ENCODE measurements at places on chromosomes 3 and 15. TPM values are rescaled to one million over a fixed set of nuclear protein-coding genes. Genes with fewer than 3 reads are reported as not detected.

MYD88 gene
- total RNA-seq: 10.2 TPM

MYEF2 gene
- 5.0 TPM for total RNA-seq

ZBTB47 gene
- 8.2 TPM for total RNA-seq

GOLGA6B gene
- total RNA-seq: not detected

GOLGA6L4 gene
- total RNA-seq: 1.2 TPM

LMAN1L gene
- total RNA-seq: not detected

ROPN1B gene
- not detected for total RNA-seq

ITPKA gene
- total RNA-seq: 0.92 TPM

CPNE9 gene
- not detected for total RNA-seq

FOXL2NB gene
- total RNA-seq: 0.42 TPM

TUBGCP5 gene
- total RNA-seq: 17.0 TPM

NANOGP8 gene
- not detected for total RNA-seq

SLC30A4 gene
- total RNA-seq: 6.0 TPM

ISLR gene
- not detected for total RNA-seq

BFSP2 gene
- total RNA-seq: not detected

ARGFX gene
- total RNA-seq: not detected

NR2E3 gene
- 0.17 TPM for total RNA-seq

LRRC2 gene
- total RNA-seq: under 0.01 TPM

RLBP1 gene
- 0.17 TPM for total RNA-seq

TRAIP gene
- 1.7 TPM for total RNA-seq

WDR93 gene
- not detected for total RNA-seq

GCNT3 gene
- total RNA-seq: not detected

CD80 gene
- not detected for total RNA-seq

MYZAP gene
- 1.0 TPM for total RNA-seq

MRPL47 gene
- total RNA-seq: 66.8 TPM

AQR gene
- 30.0 TPM for total RNA-seq

SLC27A2 gene
- 19.7 TPM for total RNA-seq

ITIH4 gene
- total RNA-seq: 2.0 TPM

KLHL24 gene
- total RNA-seq: 100 TPM

SLC28A2 gene
- not detected for total RNA-seq

MESP2 gene
- total RNA-seq: 0.31 TPM

FGD5 gene
- not detected for total RNA-seq

CMC1 gene
- total RNA-seq: 5.2 TPM

TMF1 gene
- 35.4 TPM for total RNA-seq

GPR62 gene
- not detected for total RNA-seq

PTX3 gene
- 1.7 TPM for total RNA-seq

ZNF619 gene
- total RNA-seq: 8.7 TPM

MEGF11 gene
- total RNA-seq: not detected

CNTN3 gene
- 29.8 TPM for total RNA-seq

ZPLD1 gene
- 1.2 TPM for total RNA-seq

CIB1 gene
- 14.8 TPM for total RNA-seq

HGD gene
- 0.50 TPM for total RNA-seq

SETD5 gene
- 108 TPM for total RNA-seq

LOXL1 gene
- total RNA-seq: 23.0 TPM

HIGD1A gene
- total RNA-seq: 159 TPM

NPAP1 gene
- not detected for total RNA-seq

A4GNT gene
- total RNA-seq: not detected

GPR149 gene
- total RNA-seq: not detected

CEMIP gene
- 1.3 TPM for total RNA-seq

MYRIP gene
- not detected for total RNA-seq

Measured in mammary epithelial cell (primary cell).